Inflammatory macrophage treated with lipopolysaccharide for 1 hour (primary cell): ENCODE measurements at places on chromosomes 11 and 22.
A peak's percentile ranks its signal among the peaks of the same experiment; 100 is the strongest.

DNA sequence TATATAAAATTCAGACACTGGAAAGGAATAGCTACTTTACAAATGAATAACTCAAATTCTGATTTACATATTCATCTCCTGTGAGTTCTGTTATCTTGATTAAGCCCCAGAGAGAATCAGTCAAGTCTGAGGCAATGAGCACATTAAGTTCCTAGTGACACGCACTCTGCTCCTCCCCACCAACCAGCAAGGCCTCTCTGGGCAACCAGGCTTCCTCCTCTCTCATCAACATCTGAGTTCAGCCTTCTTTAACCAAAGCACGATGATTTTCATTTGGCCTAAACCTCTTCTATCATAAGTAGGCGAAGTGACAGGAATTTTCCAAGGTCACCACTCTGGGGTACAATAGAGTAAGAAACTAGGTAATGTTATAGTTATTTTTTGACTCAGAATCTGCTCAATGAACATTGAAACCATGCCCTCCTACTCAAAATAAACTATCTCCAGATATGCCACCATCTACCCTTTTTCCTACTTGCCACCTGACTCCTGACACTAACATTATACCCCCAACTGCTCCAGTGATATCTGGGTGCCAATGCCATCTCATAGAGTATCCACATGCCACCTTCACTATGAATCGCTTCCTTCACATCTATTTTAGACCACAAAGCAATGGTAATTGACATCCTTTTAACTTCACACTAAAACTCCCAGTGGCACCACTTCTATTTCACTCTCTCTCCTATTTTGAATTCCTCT, 114.8 kb downstream of the FAM76B start:
- no peak for DNase-seq

DNA sequence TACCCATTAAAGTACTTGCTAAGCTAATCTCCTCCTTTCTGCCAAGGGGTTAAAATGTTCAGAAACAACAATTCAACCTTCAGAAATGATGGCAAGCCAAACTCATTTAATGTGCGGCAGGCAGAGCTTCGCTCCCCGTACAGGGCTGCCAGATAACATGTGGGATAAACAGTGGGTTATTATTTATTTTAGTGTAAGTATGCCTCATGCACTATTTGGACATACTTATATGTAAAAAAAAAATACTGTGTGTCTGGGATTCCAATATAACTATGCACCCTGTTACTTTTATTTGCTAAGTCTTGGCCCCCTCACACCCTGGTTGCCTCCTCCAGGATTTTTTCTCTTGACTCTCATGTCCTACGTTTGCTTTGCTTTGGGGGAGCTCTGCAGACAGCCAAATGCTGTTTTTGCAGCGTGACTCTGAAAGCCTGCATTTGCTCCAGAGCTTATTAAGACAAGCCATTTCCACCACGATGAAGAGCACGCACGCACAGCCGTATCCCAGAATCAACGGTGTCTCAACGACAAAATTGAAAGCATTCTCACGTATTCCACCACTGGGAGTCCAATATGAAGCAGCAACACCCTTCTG, 86.5 kb upstream of the SHANK2 start:
- DNase-seq, result no peak

DNA sequence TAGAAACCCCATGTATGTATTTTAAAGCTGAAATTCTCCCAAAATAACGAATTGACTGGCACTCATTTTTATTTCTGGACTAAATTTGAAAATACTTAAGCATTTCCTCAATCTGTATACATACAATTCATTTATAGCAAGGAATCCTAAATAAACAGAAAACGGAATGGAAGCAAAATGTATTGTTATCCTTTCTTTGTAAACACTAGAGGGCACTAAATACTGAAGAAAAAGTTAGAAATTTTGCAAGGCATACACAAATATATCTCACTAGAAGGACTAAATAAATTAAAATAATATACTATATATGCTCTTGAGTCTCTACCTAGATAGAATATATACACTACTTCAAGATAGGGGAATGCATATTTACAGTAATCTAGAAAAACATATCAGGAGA, 23.1 kb upstream of the ANO5 start:
- peak; percentile 44 for DNase-seq

DNA sequence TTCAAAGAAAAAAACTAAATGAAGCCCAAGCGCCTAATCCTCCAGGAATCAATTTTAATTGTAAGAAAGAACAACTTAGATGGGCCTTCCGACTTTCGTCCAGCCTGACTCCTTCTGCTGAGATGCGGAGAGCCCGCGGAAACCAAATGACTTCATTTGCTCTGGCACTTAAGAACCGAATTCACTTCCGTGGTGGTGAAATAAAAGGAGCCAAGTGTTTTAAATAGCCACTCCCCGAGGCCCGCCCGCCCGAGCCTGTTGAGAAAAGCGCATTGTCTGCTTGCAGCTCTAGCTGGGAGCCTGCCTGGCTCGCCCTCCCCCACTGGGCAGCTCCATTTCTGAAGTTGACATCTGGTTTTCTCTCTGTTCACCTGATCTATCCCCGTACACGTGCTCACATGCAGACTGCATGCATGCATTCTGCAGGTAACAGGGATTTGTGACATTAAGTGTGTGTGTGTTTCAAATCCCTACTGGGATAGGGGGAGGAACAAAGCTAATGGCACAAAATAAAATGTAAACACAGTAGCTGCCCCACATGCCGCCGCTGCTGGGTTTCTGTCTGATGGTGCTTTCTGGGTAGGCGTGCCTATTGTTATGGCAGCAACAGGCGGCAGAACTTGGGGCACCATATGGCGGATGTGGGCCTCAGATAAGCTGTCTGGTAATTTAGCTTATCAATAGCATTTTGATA, 6.2 kb downstream of the TEAD1 start:
- DNase-seq, result no peak

GRCh38 chr11:11291041-11292015, 61.7 kb downstream of the CSNK2A3 start:
- DNase-seq, result peak; percentile 52

- no peak for DNase-seq
Measured at GRCh38 chr11:130655300-130655699, 206.9 kb downstream of the ADAMTS15 start.
